ENCODE measurements at places on chromosomes 7 and 10.

DNA sequence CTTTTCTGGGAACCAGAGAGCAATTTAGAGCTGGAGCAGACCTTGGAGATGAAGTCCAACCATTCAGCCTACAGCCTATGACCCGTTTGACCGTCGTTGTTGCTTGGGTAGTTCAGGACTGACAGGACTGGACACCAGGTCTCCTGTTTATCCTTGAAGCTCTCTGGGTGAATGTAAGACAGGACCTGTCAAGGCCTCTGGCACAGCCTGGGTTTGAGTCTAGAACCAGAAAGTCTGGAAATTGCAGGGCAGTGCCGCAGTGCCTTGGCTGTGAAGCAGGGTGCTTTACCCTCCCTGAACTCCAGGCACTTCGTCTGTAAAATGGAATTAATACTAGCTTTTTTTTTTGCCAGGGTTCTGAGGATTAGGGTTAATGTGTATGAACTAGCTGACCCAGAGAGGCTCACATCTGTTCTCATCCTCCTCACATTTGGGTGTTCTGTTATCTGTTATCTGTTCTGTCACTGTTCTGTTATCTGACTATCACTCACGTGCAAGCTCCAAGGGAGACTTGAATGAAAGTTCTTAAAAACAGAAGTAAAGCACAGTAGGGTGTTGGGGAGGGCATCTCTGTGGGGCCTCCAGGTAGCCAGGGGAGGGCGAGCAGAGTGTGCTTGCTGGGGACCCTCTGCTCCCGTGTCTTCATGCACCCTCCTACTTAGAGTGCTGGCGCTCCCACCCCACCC, 9.9 kb downstream of the BLVRA start:
- DNase-seq, result no peak

- DNase-seq, result no peak
Observed at GRCh38 chr10:27391325-27391724, 112.8 kb upstream of the RAB18 start.

DNA sequence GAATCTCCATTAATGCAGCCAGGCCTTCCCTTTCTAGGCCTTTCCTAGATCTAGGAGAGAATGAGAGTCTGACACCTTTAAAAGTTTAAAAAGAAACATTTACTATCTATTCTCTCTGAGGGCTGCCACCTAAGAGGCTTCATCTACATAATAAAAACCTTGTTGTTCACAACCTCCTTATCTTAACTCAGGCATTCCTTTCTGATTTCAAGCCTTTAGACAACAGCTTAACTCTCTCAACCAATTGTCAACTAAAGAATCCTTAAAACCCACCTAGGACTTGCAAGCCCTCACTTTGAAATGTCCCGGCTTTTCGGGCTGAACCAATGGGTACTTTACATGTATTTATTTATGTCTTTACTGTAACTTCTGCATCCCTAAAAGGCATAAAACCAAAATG, 64.3 kb upstream of the RET start:
- DNase-seq, result no peak

- no peak for DNase-seq
Observed at GRCh38 chr7:29826530-29826822, 20.2 kb downstream of the WIPF3 start.

DNA sequence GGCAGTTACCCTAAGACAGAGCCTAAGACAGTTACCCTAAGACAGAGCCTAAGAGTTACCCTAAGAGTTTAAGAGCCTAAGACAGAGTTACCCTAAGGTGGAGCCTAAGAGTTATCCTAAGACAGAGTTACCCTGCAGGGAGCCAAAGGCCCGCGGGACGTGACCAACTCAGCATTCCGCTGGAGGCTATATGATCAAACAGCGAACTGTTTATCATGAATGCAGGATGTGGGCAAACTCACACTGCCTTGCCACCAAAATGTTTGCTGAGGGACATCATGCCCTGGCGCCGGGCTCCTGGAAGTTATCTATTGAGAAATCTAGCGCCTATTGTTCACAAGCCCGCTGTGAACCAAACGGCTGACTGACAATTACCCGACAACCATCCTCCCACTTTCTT, 49.9 kb downstream of the BLVRA start:
- no peak for DNase-seq

DNA sequence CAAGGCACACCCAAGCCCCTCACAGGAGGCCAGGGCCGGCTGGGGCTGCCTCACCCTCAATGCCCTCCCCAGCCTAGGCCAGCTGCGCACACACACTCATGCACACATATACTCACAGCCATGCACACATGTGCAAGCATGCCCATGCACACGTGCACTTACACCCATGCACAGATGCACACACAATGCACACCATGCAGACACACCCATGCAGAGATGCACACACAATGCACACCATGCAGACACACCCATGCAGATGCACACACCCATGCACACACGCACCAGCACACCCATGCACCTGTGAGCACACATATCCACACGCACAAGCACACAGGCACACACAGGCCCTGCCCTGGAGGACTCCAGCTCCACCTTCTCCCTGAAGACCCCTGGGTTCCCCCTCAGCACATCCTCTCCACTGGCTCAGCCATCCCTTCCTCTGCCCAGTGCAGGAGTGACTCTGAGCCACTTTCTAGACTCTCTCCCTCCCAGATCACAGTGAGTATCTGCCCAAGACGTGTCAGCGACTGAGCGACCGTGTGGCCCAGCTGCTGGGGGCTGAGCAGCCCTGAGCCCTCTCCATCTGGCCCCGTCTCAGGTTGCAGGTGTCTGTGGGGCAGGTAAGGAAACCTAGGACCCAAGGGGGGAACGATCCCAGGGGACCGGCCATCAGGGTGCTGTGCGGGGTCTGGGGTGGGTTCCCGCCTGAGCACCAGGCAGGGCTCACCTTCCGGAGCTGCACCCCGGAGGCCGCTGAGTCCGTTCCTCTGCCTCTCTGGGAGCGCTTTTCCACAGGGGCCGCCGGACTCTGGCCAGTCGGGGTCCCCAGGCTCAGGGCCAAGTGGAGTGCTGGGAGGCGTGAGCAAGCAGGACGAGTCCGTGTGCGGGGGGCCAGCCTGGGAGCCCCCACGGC, 25.8 kb downstream of the AP5Z1 start:
- no peak for DNase-seq

DNA sequence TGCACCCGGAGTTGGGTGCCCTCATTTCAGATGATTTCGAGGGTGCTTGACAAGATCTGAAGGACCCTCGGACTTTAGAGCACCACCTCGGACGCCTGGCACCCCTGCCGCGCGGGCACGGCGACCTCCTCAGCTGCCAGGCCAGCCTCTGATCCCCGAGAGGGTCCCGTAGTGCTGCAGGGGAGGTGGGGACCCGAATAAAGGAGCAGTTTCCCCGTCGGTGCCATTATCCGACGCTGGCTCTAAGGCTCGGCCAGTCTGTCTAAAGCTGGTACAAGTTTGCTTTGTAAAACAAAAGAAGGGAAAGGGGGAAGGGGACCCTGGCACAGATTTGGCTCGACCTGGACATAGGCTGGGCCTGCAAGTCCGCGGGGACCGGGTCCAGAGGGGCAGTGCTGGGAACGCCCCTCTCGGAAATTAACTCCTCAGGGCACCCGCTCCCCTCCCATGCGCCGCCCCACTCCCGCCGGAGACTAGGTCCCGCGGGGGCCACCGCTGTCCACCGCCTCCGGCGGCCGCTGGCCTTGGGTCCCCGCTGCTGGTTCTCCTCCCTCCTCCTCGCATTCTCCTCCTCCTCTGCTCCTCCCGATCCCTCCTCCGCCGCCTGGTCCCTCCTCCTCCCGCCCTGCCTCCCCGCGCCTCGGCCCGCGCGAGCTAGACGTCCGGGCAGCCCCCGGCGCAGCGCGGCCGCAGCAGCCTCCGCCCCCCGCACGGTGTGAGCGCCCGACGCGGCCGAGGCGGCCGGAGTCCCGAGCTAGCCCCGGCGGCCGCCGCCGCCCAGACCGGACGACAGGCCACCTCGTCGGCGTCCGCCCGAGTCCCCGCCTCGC, at the start of gene EGFR:
Gene EGFR, plus strand, starts transcription at position 657 of the 830 bp plus-strand sequence. CDS start 261 bp downstream, outside the sequence.
- peak; percentile 65 for DNase-seq

- DNase-seq, result no peak
Observed at GRCh38 chr7:150939052-150939451, 39.1 kb downstream of the KCNH2 start.

DNA sequence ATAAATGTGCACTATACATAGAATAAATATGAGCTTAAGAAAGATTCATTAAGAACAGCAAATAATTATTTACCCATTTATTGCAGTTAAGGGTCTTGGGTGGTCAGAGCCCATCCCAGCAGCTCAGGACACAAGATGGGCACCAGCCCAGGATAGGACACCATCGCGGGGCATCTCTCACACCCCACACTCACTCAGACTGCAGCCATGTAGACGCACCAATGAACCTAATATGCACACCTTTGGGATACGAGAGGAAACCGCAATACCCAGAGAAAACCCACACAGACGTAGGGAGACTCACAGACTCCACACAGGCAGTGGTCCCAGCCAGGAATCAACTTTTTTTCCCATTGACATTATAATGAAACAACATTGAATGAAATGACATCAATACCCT, 36.0 kb downstream of the CARD11 start:
- no peak for DNase-seq

DNA sequence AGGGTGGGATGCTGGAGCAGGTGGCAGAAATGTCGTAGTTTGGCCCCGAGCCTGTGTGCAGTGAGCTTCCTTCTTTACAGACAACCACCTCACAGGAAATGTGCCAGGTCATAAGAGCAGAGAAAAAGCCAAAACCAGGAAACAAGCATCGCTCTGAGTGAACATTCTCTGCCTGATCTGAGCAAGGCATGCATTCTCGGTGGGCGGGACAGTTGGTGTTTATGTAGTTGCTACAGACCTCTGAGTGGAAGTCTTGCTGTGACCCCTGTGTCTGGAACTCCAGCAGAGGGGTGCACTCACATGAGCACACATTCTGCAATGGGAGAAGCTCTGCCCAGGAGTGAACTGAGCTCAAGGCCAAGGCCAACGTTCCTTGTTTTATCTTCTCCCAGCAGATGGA, 230.1 kb downstream of the TCERG1L start:
- no peak for DNase-seq

- DNase-seq, result no peak
Observed at GRCh38 chr10:70694418-70695141, 22.3 kb downstream of the ADAMTS14 start.

DNA sequence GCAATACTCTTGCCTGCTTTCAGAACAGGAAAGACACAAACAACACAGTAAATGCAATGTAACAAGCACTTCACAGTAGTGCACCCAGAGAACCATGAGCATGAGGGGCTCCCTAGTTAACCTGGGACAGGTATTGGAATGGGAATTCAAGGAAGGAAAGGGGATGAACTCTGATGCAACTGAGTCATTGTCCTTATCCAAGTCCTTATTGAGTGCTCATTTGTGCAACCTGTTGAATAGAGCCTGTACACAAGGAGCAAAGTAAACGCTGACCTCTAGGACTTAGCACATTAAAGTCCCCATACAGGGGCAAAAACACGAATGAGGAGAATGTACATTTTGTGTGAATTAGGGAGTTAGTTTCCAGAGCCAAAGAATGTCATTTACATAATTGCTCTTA, 276.4 kb upstream of the BMPER start:
- no peak for DNase-seq

- DNase-seq, result no peak
Observed at GRCh38 chr7:133633055-133633454, 380.2 kb downstream of the EXOC4 start.

- no peak for DNase-seq
Observed at GRCh38 chr10:117217196-117217761, 20.0 kb downstream of the KCNK18 start.

GRCh38 chr10:80421707-80422536, 13.6 kb downstream of the PRXL2A start:
- no peak for DNase-seq
